Psoas muscle (tissue), 8 donors: ENCODE measurements at places on chromosomes 4 and X. TPM values are rescaled to one million over a fixed set of nuclear protein-coding genes. Genes with fewer than 3 reads are reported as not detected.

SLC38A5 gene
- total RNA-seq = 0.83 TPM

- no peak for DNase-seq
Measured at GRCh38 chr4:24564488-24564887, 19.9 kb downstream of the DHX15 start.

DNA sequence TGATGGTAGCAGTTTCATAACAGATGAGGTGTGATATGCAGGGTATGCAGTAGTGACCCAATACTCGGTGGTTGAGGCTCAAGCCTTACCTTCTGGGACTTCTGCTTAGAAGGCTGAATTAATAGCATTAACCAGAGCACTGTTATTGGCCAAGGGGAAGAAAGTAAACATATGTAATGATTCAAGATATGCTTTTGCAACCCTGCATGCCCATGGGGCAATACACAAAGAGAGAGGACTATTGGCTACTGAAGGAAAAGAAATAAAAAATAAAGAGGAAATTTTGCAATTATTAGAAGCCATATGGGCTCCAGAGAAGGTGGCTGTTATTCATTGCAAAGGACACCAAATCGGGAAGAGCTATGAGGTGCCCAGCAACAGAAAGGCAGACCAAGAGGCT, 8.7 kb downstream of the GAGE10 start:
- no peak for DNase-seq

DNA sequence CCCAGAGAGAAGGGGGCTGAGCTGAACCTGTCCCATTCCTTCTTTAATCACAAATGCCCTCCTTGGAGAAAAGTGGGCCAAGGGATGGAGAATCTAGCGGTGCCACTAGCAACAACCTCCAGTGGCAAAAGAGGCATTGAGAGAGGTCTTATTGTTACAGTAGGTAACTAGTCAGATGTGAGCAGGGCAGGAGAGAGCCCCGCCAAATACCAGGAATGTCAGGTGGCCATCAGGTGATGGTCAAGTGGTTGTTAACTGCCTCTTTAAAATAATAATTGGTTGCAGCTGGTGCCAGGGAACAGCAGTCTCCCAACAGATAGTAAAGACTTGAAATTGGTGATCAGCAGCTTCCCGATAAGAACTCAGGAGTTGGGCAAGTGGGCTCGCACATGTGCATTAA, 116.1 kb downstream of the EVC2 start:
- DNase-seq = no peak

- DNase-seq = peak; percentile 57
Measured at GRCh38 chrX:136209016-136209738, 42.0 kb downstream of the MAP7D3 start.
